AG20443 (cell line): ENCODE measurements at places on chromosomes 7 and 10.

GRCh38 chr7:5671046-5671445 is 110.4 kb downstream of the RNF216 start:
- DNase-seq: no peak

GRCh38 chr7:20798694-20799121 is 12.0 kb upstream of the SP8 start:
- DNase-seq: no peak

GRCh38 chr7:51316666-51317581 is at the start of gene COBL:
TSS of gene COBL (minus strand) at chr7:51316809. CDS start at chr7:51316633, 176 bp downstream.
- peak; percentile 40 for DNase-seq

- peak; percentile 60 for DNase-seq
Observed at GRCh38 chr10:132329565-132330485, 2.2 kb upstream of the LRRC27 start.

DNA sequence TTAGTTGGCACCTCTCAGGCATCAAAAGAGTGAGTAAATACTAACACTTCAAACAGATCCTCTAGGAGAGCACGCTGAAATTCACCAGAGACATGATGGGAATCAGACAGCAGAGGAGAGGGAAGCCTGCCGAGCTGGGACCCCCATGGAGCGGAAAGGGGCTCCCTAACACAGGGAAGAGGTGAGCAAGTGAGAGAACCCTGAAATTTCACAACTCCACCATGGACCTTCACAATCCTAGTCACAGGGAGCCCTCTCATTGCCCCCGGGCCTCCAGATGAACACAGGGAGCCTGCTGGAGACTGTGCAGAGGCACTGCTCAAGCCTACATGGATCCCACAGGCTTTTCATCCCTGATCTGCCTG is 59.2 kb upstream of the ANTXRL start:
- DNase-seq: peak; percentile 7

- peak; percentile 67 for DNase-seq
Observed at GRCh38 chr10:26334932-26335573, 103.1 kb upstream of the APBB1IP start.

- DNase-seq: no peak
Observed at GRCh38 chr7:151351027-151351426, 9.4 kb downstream of the NUB1 start.

- no peak for DNase-seq
Observed at GRCh38 chr10:112708461-112708860, 241.6 kb upstream of the TCF7L2 start.

- DNase-seq: no peak
Observed at GRCh38 chr10:105769248-105770184, 1128.4 kb downstream of the SORCS3 start.

DNA sequence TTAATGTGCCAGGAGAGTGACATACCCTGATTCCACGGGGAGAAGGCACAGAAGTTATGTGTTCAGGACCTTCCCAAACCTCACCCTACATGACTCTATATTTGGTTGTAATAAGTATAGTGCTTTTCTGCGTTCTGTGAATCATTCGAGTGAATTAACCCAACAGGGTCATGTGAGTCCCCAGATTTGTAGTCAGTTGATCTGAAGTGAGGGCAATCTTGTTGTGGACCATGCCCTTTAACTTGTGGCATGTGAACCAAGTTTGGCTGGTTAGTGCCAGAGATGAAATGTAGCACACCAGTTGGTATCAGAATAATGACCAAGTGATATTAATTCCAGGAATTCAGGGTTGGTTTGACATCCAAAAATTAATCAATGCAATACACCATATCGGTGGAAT is 70.2 kb downstream of the NHLRC2 start:
- no peak for DNase-seq

DNA sequence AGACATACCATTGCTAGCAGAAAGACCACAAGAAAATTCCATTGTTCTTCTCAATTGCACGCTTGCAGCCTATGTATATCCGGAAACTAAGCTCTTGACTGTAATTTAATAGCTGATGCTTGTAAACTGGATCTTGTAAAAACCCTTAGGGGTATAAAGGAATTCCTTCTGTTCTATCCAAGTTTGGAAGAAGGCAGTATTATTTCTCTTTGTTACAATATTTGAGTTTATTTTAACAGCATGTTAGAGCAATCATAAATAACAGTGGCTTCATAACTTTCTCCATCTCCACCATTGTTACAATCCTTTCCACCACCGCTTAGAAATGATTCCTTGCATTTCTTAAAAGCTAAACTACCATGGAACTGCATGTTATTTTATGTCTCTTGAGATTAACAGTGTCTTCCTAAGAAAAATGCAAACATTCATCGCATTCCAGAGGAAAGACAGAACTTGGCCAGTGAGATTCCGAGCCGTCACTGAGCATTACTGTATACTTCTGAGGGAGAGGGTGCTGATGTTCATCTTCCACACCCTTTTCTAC is 92.5 kb downstream of the TRIL start:
- DNase-seq: no peak

- no peak for DNase-seq
Observed at GRCh38 chr7:39540320-39540719, 25.9 kb upstream of the YAE1 start.

GRCh38 chr10:26937371-26937770 is 76.6 kb upstream of the ABI1 start:
- no peak for DNase-seq

DNA sequence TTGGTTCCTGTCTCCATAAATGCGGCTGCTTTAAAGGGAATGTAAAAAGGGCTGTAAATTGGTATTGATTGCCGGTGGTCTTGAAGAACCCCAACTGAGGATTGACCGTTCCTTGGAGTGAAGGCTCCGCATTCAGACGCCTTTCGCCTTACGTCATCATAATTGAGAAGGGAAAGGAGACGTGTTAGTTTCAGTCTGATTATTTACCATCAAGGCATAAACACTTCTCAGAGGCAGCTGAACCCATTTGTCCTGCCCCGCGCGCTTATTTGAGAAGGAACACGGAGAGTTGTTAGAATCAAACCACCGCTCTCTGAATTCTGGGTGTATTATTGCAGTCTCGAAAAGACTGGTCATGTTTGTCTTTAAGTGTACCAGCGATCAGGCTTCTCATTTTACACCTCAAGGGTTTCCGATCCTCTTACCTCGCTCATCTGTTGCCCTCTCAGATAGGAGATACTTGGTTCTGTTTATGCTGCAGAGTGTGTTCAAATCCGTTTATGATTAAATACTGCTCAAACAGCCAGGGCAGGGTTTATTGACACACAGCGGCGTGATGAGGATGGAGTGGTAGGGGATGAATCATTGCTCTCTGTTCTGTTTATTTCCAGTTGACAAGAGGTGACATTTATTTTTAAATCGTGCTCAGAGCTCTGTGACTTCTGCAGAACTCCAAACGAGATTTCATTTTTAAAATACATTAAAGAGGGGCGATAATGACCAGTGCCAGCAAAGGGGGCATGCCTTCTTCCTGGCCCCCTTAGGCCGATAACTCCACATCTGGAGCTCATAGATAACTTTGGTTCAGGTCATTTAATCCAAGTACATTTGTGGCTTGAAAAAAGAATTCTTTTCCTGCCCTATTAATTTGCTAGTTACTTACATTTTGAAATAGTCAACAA is 30.4 kb downstream of the FOXK1 start:
- peak; percentile 73 for DNase-seq

- peak; percentile 27 for DNase-seq
Observed at GRCh38 chr7:7272294-7272693, 90.0 kb downstream of the C1GALT1 start.

GRCh38 chr10:4450981-4451908 is 374.8 kb upstream of the AKR1E2 start:
- peak; percentile 83 for DNase-seq

DNA sequence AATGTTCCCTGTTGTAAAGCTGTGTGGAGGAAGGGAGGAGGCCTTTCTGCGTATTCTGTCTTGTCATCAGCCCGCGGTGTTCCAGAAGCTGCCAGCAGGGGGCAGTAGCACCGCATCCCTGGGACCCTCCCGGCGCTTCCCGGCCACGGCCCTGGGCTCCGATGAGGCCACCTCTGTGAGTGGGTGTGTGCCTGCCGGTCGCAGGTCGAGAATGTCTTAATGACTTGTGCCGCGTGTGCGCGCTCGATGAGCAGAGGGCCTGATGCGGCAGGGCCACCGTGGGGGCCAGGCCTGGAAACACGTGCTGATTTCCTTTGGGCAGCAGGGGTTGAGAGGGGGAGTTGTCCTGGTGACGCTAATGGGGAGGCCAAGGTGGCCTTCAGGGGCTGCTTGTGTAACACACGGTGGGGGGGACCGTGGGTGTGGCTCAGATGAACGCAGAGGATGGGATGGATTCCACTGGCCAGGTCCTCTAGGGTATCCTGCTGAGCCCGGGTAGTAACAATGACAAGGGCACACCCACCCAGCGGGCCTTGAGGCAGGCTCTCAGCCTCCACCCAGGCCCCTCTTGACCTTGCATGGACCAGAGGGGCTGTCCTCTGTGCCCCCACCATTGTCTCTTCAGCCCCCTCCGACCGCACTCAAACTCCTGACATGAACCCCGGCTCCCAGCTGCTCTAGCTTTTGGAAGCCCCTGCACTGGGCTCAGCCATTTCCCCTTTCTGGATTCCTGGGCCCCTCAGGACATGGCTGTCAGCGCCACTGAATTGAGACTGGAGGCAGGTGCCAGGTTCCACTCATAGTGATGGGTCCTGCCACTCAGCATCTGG is 135.9 kb upstream of the PODXL start:
- peak; percentile 83 for DNase-seq

DNA sequence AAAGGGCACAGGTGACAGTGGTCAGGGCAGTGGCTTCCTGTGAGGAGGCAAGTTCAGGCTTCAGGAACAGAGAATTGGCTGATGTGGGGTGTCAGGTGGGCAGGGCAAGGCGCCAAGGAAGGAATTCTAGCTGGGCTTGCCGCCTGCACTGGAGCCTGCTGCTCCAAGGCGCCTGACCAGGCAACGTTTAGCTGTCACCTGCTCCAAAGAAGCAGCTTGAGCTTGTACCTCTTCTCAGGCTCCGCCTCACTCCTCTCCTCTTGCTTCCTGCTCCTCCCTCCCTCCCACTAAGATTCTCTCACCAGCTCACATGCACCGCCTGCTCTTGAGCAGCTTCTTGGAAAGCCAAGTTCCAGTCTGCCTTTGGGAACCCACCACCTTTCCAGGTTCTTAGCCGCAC is 187.4 kb upstream of the GRB10 start:
- DNase-seq: no peak

DNA sequence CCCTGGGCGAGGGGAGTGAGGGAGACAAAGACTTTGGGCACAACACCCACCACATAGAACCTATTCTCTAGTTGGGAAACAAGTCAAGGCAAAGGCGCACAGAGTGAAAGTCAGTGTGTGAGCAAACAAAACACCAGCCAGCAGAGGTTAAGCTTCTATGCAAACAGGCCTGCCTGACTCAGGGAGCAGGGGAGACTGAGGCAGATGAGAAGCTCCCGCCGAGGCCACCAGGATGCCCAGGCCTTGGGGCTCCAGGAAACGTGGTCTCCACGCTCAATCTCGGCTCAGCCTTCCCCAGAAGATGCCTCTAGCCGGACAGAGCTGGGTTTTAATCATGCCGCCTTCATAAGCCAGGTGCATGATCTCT is 74.1 kb upstream of the KCNMA1 start:
- no peak for DNase-seq

DNA sequence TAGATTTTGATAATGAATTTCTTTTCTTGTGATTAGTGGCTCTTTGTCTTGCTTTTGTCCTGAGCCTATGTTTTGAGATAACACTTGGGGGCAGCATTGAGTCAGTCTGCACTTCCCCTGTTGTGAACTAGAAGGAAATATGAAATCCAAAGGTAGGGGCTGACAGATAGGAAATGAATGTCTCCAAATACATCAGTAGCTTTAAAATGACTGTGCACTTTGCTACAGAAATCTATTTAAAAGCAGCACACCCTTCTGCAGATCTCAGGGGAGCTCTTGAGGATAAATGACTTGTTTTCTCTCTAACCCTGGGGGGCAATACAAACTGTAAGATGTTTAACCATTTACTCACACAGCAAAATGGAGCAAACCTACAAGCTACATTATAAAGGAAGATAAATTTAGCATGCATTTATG is 176.0 kb upstream of the MYO3A start:
- DNase-seq: no peak

DNA sequence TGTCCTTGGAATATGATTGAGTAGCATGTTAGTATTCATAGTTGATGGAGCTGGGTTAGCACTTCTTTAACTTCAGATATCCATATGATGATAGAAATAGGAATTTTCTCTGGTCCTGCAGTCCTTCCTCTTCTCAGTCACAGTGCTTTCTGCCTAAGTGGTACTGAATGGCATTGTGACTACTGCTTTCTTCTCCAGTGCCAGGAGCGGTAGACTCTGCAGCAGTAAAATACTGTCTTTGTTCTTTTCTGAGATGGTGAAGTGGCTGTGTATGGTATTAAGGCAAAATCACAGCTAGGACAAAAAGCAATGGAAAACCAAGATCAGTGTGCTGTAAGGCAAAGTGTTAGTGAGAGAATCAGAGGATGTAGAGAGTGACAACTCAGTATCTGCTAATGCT is 46.6 kb downstream of the C1GALT1 start:
- DNase-seq: peak; percentile 5

DNA sequence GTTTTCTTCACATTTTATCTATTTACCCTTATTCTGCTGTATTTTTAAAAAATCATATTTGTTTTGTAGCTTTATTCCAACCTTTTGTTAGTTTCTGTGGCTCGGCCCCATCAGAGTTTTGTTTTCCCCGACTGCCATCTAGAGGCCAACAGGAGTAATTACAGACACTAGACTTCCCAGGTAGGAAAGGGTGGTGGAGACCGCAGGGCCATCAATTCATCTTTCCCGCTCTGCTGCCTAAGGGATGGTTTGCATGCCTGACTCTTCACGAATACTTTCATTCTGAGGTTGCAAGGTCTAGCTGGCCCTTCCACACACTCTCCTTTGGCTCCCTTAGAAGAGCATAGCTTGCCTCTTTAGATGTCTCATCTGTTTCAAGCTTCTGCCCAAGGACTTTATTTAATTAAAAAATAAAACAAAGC is 38.3 kb downstream of the LYZL2 start:
- DNase-seq: peak; percentile 67

- DNase-seq: no peak
Observed at GRCh38 chr7:18109762-18110161, 82.1 kb upstream of the PRPS1L1 start.

- DNase-seq: no peak
Observed at GRCh38 chr7:36929791-36930190, 205.5 kb upstream of the AOAH start.

DNA sequence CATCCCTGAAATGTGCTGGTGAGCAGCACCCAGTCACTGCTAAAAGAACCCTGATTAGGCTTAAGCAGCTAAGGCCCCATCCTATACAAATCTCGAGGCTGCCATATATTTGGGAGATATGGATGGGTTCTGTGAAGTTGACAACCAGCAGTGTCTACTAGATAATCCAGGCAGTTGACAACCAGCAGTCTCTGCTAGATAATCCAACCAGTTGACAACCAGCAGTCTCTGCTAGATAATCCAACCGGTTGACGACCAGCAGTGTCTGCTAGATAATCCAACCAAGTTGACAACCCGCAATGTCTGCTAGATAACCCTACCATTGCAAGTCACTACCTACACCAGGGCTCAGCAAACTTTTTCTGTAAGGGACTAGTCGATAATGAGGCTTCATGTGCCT is 58.3 kb upstream of the KDM7A start:
- DNase-seq: no peak

GRCh38 chr7:103560136-103560535 is 114.1 kb upstream of the SLC26A5 start:
- no peak for DNase-seq
